Liver (tissue), 10 donors: ENCODE measurements at places on chromosomes 4 and X.

DNA sequence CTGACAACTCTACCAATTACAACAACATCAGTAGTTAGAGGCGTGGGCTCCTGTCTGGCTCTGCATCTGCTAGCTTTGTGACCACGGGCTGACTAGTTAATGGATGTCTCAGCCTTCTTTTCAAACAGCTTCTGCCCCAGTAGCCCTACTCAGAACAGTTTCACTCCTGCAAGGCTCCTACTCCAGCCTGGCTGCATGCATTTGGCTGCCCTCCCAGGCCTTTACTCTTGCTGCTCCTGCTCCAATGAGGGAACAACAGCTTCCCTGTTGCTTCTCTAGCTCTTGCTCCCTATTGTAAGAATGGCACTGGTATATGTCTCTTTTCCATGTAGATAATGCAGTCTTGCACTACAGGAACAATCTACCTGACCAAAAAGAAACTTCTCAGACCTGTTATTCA lies 93.3 kb downstream of the TTC29 start:
- DNase-seq, result no peak

DNA sequence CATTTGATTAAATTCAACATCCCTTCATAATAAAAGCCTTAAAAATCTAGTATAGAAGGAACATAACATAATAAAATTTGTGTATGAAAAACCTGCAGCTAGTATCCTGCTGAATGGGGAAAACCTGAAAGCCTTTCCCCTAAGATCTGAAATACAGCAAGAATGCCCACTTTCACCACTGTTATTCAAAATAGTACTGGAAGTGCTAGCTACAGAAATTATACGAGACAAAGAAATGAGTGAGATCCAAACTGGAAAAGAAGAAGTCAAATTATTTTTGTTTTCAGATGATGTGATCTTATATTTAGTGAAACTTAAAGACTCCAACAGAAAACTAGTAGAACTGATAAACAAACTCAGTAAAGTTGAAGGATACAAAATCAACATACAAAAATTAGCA lies 152.9 kb downstream of the RTL3 start:
- no peak for DNase-seq

DNA sequence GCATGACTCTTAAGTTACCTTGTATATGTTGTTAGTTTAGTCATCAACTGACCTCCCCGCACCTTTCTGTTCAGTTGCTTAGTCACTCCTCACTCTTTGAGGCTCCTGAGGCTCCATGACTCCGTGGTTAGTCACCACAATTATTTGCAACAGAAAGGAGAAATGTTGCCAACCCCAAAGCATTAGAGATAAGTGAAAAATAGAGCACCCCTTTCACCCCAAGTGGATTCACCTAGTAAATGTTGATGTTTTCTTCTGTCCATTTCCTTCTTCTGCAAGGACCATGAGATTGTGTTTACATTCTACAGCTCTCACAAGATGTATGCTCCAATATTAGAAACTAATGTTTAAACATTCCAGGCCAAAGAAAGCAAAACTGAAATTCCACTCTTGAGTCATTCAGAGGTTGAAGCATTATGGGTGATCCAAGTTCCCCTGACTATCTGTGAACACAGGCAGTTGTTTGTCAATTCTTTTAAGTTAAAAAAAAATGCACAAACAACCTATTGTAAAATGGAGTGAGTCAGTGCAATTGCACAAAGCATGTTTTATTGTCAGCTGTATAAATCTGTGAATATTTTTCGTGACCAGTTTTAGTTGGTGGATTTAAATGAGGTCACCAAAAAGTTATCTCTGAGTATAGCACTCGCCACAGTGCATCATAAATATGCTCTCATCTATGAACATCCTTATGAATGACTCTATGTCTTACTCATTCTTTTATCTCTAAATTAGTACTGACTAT lies 552.4 kb upstream of the MAGEB2 start:
- no peak for DNase-seq

GRCh38 chrX:68897118-68897945 lies 68.5 kb downstream of the EFNB1 start:
- peak; percentile 38 for DNase-seq

- no peak for DNase-seq
Observed at GRCh38 chrX:51272638-51273037, 60.0 kb upstream of the NUDT10 start.

DNA sequence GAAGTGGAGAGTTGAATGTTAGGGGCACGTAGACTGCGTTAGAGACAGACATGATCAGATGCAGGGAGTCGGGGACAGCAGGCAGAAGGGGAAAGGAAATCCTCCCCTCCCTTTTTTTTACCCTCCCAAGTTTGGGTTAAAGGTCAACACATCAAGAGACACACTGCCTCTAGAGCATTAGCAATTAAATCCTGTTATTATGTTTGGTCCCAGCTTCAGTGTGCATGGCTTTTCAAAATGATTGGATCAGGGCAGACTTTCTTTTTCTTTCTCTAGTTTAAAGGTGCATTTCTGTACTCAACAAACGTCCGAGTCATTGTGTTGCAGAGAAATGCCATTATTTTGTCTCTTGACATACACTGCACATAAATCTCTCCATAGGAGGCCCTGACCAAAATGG lies 63.9 kb downstream of the USP26 start:
- DNase-seq, result no peak

DNA sequence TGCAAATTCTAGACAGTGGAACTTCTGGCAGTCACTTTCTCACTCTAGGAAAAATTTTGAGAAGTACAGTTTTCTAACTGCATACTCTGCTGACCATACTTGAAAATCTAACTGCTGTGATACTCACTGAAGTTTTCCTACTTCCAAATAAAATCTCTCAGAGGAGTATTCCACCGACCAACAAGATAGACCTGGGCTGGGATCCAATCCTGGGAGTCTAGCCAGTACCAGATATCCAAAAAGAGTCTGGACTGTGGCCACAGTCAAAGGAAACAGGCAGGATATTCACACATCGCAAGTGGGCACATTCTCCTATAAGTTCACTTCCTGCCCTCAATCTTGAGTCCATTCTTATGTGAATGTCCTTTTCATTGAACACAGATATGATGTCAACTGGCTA lies 1138.7 kb upstream of the PCDH7 start:
- no peak for DNase-seq

GRCh38 chr4:166535865-166536264 lies 662.8 kb downstream of the TLL1 start:
- DNase-seq, result no peak

- peak; percentile 33 for DNase-seq
Observed at GRCh38 chrX:70998411-70999027, 67.6 kb upstream of the SLC7A3 start.

- no peak for DNase-seq
Observed at GRCh38 chr4:185244763-185245162, 35.4 kb downstream of the SNX25 start.

DNA sequence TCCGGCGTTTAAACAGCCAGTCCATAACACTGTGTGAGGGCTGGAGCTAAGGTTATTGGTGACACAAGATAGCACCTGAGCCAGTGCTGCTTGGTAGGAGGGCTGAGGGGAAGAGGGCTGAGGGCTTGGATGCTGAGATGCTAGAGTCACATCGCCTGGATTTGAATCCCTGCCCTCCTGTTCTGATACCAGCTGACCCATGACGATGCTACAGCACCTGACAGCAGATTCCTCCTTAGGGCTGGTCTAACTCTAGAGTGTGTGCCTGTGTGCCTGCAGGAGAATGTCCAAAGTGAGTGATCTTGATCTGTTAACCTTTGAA lies 102.5 kb downstream of the PTTG2 start:
- DNase-seq, result no peak

DNA sequence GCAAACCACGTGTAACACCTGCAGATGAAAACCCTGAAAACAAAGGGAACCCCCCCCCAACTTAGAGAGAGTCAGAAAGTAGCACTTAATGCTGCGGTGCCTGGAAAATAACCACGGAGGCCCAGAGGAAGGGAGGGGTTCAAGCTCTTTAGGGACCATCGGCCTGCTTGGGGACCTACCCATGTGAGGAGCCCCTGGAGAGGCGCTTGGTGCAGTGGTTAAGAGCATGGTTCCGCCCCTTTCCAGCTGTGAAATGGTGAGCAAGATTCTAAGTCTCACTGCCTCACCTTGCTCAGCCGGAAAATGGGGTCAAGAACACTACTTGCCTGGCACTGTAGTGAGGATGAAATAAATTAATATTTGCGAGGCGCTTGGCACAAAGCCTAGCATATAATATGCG lies 13.8 kb downstream of the SLC25A5 start:
- no peak for DNase-seq

GRCh38 chr4:110271986-110272385 lies 73.6 kb upstream of the ELOVL6 start:
- DNase-seq, result no peak

DNA sequence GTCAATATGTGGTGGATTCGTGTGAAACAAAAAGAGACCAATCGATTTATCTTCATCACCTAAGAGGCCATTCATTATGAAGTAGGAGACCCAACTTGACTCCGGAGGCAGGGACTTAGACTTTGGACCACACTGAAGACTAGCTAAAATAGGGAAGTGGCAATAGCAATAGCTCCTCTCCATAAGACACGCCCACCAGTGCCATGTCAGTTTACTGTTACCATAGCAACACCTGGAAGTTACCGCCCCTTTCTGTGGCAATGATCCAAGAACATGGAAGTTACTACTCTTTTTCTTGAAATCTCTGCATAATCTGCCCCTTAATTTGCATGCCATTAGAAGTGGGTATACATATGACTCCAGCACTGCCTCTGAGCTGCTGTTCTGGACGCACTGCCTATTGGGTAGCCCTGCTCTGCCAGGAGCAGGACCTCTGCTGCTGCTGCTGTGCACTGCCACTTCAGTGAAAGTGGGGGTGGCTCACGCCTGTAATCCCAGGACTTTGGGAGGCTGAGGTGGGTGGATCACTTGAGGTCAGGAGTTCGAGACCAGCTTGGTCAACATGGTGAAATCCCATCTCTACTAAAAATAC lies 163.2 kb downstream of the PRKX start:
- no peak for DNase-seq

GRCh38 chrX:12843668-12844279 lies 23.1 kb upstream of the TLR7 start:
- no peak for DNase-seq

GRCh38 chr4:72209600-72209999 lies 177.8 kb downstream of the NPFFR2 start:
- no peak for DNase-seq

GRCh38 chrX:118928151-118928550 lies 46.3 kb upstream of the LONRF3 start:
- no peak for DNase-seq

DNA sequence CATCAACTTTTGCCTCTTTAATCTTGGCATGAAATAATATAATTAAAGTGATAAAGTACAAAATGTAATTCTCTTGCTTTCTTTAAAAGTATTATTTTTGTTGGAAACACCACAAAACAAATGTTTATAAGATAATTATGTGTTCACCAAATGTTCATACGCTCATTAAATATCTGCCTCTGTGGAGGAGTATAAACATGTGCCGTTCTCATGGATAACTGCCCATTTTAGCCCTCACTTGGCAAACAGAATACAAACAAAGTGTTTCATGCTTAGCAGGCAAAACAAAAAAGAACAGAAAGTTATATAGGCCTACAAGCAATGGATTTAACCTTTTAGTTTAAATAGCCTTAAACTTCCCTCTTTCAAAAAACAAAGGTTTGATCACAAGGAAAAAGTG lies 800.5 kb upstream of the DIAPH2 start:
- DNase-seq, result no peak

- DNase-seq, result no peak
Observed at GRCh38 chrX:136856551-136856950, 24.0 kb downstream of the RBMX start.

- DNase-seq, result no peak
Observed at GRCh38 chr4:11183356-11183740, 245.3 kb downstream of the HS3ST1 start.
